Epithelial cell of prostate (primary cell): ENCODE measurements at places on chromosomes 6 and 20.

- DNase-seq, result no peak
Measured at GRCh38 chr6:13186861-13187260, 141.5 kb downstream of the TBC1D7 start.

GRCh38 chr6:166029506-166029905 is 138.1 kb downstream of the TBXT start:
- no peak for DNase-seq

- no peak for DNase-seq
Measured at GRCh38 chr6:124741341-124741740, 220.9 kb upstream of the RNF217 start.

DNA sequence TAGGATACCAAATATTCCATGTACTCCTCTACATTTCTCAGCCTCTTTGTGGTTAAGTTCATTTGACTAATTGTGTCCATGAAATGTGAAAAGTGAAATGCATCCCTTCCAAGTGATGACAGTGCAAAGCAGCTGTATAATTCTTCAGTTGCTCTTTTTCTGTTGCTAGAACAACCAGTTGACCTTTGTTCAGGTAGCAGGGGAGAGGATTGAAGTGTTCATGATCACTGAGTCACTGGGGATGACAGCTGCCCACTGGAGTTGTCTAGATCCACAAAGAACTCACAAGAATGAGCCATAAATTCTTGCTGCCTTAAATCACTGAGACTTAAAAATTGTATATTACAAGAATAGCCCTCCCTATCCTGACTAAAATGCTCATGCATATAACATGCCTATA is 254.6 kb downstream of the EPHA7 start:
- no peak for DNase-seq

- no peak for DNase-seq
Measured at GRCh38 chr6:135753196-135753595, 98.3 kb upstream of the PDE7B start.

DNA sequence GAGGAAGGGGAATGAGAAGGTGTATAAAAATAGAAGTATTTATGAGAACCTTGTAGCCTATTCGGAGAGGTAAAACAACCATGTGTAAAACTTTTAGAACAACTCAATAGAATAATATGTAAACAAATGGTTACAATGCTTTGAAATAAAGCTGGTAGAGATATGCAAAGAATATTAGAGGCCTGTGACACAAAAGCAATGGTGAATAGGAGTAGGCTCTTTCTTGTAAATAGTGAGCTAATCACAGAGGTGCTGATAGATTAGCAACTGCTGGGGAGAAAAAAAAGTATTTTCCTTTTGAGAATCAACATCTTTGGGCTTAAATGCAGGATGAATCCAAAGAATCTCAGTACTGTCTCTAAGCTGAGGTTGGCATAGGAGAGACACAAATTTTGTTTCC is 7.0 kb downstream of the TMEM200A start:
- no peak for DNase-seq

DNA sequence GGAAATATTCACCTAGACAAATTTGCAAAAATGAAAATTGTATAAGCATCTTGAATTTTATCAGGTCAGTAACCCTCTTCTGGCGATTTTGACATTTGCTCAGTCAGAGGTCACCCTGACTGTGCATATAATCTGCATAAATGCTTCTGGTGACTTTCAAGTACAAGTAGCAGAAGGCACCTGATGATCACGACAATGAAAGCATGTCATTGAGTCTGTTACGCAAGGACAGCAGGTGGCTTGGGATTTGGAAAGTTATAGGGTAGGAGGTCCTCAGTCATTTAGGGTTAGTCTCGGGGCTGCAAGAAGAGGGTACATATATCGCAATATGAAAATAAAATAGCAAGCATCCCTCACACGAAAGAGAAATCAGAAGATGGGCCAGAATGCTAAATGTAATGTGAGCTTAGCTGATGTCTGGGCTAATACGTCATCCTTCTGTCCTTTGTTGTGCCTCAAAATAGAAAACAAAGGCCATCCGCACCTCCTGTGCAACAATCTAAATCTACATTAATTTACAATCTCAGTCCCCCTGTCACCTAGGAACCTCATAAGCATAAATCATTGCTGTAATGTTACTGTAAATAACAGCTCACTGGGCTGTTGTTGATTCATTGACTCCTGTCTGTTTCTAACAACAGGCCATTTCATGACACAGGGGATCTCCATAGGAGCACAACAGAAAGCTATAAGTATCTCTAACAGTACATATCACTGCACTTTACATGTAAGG is 155.2 kb upstream of the RSPO3 start:
- DNase-seq, result no peak

DNA sequence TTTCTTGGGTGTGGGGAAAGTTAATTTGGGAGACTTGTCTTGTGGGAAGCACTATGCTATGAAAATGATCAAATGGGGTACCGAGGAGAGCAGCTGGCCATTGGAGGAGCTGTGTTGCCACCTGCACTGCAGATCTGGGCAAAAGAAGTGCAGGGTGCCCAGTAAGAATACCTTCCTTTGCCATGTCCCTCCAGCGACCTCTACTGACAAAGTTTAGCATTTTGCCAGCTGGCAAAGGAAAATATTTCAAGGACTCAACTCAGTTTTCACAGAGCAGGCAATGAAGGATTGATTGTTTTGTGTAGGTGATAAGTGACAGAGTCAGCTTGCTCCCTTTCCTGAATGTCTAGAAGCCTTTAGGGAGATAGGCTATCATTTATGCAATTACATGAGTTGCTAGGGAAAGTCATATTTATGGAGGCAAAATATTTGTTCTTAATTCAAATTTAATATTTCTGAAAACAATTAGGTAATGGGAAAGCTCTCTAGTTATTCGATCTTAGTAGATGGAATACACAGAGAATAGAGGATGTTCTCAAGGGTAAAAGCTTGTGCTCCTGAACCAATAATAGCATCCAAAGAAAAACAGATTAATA is 118.4 kb downstream of the FARS2 start:
- DNase-seq, result no peak

- DNase-seq, result peak; percentile 96
Measured at GRCh38 chr20:41003143-41003935, 25.3 kb upstream of the TOP1 start.

DNA sequence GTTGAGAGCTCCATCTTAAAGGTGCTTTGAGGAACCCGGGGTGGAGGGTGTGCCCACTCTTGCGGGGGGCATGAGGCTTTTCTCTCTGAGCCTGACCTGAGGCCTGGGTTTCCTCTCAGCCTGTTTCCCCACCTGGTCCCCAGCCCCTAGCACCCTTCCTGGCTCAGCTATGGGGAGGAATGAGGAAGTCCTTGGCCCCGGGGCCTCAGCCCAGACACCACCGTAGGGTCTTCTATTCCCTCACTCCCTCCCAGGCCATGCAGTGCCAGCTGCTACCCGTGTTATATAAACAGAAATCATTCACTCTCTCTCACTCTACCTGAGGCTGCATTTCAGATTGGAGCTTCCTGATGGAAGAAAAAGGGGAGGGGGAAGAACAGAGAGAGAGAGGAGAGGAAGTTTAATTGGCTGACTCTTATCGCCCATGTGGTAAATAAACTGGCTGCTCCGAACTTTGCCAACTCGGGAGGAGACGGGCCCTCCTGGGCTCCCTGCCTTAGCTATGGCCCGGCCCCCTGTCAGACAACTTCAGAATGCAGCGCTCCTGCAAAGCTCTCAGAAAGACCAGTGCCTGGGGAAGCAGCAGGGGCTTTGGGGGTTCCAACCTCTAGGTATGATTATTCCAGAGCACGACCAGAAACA is 2.8 kb downstream of the CDH22 start:
- DNase-seq, result no peak

DNA sequence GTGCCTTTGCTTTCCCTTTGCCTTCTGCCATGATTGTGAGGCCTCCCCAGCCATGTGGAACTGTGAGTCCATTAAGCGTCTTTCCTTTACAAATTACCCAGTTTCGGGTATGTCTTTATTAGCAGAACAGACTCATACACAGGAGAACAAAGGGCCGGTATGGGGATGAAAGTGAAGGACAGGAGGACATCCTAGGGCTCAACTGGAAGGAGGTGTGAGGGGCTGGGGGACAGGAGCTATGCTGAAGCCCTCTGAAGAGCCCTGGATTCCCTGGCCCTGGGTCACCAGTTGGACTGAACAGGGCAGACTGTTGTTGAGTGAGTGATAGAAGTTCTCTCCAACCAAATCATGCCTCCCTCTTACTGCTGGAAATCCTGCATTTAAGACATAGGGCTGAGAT is 105.8 kb downstream of the SCML4 start:
- DNase-seq, result no peak

- no peak for DNase-seq
Measured at GRCh38 chr20:33097001-33097400, 17.6 kb downstream of the BPIFB4 start.

DNA sequence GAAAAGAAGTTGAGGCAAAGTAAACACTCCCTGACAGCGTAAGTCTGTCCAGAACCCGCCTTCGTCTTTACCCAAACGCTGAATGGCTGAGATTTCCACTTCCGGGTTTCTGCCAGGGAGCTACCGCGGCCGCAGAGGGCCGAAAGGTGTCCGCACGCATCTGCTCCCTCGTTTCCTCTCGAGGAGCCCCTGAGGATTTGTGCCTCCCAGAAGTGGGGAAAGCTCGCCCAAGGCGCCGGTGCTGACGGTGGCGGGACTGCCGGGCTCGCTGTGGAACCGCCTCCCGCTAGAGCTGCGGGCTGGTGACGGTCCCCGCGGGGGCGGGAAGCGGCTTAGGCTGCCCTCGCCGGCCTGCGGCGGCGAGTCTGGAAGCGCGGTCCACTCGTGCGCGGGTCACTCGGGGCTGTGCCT is 1760.2 kb upstream of the DEFB115 start:
- DNase-seq, result no peak

DNA sequence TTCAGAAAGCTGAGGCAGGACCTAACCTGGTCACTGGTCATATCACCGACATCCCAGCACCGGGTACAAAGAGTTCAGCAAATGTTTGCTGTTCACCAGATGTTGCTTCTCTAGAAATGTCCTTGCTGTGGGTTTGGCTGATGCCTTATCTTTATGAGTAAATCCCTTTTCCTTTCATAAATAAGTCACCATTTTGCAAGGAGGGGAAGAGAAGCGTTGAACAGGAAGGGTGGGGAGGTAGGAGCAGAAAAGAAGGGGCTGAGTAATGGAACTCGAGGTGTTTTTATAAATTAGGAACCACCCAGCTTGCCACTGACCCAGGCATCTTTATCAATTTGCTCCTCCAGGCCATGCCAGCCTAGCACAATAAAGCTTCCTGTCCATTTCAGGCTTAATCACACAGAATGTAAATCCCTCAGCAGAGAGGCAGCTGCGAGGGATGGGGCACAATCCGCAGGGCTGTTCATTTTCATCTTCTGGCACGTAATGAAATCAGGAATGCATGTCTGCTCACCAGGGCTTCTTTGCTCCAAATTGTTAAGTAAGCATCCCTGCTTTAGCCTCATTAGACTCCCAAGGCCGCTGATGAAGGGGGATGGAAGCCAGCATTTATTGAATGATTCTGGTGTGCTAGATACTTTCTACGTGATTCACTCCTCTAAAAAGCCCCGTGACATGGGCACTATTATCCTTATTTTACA is 371.9 kb upstream of the CHD6 start:
- no peak for DNase-seq

- DNase-seq, result peak; percentile 5
Measured at GRCh38 chr6:101544286-101544685, 150.8 kb downstream of the GRIK2 start.

DNA sequence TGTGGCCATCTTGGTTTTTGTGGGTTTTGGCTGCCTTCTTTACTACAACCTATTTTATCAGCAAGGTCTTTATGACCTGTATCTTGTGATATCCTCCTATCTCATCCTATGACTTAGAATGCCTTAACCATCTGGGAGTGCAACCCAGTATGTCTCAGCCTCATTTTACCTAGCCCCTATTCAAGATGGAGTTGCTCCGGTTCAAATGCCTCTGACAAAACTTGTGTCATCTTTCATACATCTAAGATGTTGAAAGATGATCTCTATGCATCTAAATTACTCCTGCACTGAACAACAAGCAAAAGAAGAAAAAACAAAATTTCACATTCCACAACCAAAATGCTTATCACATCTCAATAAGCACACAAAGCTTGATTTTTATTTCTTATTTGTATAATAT is 129.5 kb upstream of the CNR1 start:
- no peak for DNase-seq

DNA sequence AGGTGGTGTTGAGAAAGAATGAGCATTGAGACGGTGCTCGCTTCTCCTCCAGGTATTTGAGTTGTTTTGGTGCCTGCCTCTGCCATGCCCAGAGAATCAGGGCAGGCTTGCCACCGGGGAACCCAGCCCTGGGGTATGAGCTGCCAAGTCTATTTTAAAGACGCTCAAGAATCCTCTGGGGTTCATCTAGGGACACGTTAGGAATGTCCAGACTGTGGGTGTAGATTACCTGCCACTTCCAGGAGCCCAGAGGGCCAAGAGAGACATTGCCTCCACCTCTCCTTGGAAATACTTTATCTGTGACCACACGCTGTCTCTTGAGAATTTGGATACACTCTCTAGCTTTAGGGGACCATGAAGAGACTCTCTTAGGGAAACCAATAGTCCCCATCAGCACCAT is 28.3 kb downstream of the SAYSD1 start:
- DNase-seq, result no peak

DNA sequence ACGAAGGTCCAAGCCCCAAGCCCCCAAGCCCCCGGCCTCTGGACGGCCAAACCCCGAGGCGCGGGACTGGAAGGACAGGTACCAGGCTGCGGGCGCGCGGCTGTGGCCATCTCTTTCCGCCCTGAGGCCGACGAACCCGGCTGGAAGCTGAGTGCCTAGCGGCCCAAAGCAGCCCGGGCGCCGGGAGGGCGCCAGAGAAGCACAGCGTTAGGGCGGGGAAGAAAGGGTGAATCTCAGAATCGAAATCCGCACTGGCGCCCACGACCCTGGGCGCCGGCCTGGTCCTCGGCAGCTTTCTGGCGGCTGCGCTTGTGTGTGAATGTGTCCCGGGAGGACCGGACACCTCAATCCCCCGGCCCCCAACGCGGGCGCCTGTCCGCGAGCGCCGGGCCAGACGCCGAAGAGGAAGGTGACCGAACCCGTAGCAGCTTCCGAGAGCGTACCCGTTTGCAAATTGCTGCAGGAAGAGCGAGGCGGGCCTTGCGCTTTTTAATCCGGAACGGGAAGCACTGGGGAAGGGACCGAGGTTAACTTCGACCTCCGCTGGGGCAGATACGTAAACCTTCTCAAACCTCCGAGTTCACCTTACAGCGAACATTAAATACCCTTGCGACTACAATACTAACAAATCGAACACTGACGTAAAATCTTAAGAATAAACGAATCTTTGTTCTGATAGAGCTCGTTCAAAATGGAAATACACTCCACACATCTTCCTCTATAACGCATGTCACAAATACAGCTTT is 2.9 kb downstream of the NRN1 start:
- no peak for DNase-seq

DNA sequence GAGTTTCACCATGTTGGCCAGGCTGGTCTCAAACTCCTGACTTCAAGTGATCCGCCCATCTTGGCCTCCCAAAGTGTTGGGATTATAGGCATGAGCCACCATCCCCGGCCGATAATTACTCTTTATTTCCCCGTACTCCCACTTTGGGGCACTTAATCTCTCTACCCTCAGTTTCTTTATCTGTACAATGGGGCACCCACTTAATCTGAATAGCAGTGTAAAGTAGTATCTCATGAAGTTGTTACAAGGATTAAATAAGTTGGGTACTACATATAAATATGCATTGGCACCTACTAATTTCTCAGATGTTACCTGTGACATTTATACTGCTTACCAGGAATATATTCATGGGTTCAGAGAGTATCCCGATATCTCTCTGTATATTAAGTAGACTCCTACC is 15.2 kb downstream of the GINM1 start:
- no peak for DNase-seq
